GM12892 (cell line): ENCODE measurements at places on chromosomes 3 and 15.

DNA sequence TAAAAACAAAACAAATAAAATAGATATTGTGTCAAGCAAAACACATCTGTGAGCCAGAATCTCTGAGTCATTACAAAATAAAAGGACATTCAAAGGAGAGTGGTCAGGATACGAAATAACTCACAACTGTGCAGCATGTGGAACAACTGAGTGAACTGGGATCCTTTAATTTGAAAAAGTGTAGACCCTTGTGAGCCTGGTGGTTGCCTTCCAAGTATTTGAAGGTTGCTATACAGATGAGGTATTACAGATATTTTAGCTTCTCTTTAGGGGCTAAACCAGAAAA, 26.7 kb downstream of the KCNMB2 start:
- no peak for DNase-seq

DNA sequence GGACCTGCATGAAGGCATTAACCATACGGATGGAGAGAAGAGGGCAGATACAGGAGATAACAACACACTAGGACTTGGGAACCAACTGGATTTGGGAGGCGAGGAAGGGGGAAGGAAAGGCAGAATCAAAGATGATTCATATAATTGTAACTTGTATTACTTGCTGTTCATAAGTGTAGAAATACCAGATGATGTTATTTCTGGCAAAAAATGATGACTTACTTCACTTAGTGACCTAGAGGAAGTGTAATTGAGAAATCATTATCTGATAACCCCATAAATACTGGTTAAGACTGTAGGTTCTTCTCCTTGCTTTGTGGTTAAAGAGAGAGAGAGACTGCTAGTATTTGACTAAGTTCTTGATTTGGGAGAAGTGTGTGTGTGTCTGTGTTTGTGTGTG, 50.5 kb upstream of the GK5 start:
- no peak for DNase-seq

GRCh38 chr3:16085884-16086608, 88.4 kb upstream of the GALNT15 start:
- DNase-seq, result no peak

GRCh38 chr3:24662449-24663345, 168.0 kb upstream of the THRB start:
- no peak for DNase-seq

DNA sequence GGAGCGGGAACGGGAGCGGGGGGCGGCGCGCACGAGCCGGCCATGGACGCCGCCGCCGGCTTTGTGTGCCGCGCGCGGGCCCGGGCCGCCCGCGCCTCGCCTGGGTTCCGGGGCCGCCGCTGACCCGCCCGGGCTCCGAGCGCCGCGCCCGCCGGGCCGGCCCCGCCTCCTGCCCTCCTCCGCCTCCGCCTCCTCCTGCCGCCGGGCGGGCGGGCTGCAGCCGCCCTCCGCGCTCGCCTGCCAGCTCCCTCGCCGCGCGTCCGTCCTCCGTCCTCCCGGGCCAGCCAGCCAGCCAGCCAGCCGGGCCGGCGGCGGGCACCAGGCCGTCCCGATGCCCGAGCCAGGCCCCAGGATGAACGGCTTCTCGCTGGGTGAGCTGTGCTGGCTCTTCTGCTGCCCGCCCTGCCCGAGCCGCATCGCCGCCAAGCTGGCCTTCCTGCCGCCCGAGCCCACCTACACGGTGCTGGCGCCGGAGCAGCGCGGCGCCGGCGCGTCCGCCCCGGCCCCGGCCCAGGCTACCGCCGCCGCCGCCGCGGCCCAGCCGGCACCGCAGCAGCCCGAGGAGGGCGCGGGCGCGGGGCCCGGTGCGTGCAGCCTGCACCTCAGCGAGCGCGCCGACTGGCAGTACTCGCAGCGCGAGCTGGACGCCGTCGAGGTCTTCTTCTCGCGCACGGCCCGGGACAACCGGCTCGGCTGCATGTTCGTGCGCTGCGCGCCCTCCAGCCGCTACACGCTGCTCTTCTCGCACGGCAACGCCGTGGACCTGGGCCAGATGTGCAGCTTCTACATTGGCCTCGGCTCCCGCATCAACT, at the start of gene ABHD17C:
Gene ABHD17C, plus strand, starts transcription at position 212 of the 812 bp plus-strand sequence. Its CDS starts 120 bp downstream, at position 332.
- DNase-seq, result peak; percentile 70

DNA sequence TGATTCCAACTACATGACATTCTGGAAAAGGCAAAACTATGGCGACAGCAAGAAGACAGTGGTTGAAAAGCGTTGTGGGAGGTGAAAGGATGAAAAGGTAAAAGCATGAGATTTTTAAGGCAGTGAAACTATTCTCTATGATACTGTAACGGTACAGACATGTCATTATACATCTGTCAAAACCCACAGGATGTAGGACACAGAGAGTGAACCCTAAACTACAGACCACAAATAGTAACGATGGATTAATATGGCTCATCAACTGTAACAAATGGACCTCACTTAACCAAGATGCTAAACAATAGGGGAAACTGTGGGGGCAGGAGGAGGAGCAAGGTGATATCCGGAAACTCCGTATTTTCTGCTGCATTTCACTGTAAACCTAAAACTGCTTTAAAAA, 39.1 kb downstream of the MYO9A start:
- DNase-seq, result no peak

DNA sequence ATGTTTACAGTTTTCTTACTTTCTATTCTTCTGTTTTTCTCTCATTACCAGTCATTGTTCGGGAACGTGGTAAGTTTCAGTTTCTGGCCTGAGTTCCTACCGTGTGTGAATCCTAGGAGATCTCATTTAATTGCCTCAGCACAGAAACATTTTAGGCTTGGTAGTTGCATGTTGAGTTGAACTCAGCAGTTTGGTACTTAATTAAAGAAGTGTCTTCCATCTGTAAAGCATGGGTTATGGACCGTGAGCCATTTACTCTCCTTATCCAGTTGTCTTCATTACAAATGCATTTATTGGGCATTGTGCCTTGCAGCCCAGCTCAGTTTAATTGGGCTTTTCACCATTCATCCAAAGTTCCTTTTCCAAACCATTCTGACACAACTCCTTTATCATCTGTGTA, 142.1 kb upstream of the CHRM5 start:
- no peak for DNase-seq

DNA sequence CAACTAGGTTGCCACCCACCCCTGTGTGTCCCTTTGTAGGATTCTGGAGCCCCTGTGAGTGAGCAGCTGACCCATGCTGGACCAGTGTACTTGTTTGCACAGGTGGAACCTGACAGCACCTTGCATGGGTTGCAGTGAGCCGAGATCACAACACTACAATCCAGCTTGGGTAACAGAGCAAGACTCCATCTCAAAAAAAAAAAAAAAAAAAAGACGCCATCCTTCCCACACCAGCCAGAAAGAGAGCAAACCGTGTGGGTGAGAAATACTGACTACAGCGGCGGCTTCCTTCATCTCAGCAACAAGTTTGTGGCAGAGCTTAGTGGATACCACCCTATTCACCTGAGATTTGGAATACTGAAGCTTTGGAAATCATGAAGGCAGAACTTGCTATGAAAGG, 746 bp upstream of the CD80 start:
- no peak for DNase-seq

DNA sequence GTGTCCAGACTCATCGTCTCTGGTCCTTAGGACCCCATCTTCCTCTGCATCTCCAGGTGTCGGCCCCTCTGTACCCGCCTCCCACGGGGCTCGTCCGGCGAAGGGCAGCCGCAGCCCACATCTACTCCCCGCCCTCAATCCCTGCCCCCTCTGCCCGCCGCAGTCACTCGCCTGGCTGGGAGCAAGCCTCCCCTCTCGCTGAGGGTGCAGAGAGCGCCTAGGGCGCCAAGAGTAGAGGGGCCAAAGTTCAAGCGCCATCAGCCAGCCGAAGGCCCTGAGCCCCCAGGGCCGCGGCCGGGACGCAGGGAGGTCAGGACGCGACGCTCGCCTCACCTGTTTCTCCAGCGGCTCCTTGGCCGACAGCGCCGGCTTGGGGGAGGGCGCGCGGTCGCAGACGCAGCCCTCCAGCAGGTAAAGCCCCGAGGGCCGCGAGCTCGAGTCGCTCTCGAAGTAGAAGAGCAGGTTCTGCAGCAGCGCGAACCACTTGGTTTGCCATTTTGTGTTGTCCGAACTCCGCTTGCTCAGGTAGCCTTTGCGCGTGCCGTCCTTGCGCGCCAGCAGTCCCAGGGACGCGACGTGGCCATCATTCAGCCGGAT, 592 bp downstream of the RASGRF1 start:
- no peak for DNase-seq

GRCh38 chr15:91917686-91918360, 64.3 kb downstream of the SLCO3A1 start:
- no peak for DNase-seq

DNA sequence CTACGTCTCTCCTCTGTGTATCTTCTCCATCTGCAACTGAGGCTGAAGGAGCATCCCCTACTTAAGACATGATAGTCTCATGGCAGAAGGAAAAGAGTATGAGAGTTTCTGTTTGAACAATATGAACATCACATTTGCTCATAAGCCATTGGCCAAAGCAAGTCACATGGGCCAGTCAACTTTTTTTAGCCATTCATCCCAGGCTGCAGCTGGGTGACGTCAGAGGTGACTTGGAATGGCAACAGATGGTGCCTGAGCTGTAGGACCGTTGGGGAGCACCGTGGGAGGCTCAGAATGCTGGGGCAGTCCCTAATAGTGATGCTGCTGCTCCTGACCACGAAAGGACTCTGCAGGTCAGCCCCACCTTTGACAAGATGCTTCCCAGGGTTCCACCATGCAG, 58.7 kb downstream of the CRTC3 start:
- DNase-seq, result no peak

GRCh38 chr3:8887435-8888300, 75.6 kb downstream of the RAD18 start:
- DNase-seq, result no peak

DNA sequence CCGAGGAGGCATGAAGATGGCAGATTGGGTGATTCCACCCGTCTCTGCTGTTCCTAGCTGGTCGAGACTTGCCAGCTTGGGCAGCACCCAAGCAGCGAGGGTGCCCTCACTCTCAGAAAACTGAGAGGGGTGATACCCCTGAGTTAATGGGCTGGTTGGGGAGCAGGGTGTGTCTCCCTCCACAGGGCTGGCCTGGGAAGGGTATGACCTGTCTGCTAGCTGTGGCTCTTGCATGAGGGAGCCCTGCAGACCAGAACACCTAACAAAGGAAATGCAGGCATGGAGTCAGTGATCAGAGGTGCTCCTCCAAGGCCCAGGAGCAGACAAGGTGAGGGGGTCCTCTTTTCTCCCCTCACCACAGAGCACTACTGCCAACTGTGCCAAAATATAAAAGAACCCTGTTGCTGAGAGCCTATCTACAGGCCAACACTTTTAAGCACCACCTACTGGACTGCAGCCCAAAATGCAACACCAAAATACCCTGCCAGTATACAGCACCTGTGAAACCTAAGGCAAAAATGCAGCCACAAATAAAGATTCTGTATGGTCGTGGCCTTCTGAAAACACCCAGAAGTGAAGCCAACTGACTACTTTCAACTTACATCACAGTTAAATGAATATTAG, 35.8 kb upstream of the PPM1L start:
- DNase-seq, result no peak

DNA sequence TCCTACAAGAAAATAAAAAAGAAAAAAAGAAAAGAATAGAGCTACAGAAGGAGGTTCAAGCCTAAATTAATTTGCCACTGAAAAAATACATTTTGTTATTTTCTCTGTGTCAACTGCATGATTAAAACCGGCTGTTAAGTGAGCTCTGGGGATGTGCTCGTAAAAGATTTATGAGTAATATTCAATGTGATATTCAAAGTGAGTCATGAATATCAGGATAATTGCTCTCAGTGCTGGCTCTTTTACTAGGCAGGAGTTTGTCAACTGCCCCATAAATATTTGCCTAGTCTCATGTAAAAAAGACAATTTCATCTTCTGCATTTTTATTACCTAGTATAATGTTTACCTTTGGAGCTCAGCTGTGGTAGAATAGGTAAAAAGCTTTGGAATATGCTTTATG, 78.9 kb downstream of the CDIN1 start:
- DNase-seq, result no peak

DNA sequence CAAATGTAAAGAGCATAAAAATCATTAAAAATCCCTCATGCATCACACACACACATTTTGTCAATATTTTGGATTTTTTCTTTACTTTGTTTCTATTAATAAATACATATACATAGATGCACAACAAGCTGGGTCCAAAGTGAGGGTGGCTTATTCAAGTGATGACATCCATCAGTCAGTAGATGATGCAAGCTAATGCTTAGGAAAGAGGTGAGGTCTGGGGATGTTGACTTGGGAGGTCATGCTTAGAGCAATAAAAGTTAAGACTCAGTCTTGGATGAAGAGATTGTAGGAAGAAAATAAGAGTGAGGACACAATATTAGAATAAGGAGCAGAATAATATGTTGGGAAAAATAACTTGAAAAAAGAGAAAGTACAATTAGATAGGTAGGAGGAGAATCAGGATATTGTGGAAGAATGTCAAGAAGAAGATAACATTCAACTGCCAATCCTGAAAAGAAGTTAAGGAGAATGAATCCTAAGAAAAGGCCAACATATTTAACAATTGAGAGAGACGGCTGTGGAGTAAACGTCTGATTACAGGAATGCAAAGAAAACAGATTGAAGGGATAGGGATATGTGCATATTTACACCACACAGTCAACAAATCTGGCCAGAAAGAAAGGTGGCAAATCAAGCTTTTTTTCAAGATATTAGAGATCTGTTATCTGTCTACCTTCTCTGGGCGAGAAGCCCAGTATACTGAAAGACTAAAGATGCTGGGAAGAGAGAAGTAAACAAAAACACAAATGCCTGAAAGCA, 111.0 kb upstream of the TJP1 start:
- no peak for DNase-seq

GRCh38 chr3:36484386-36484785, 104.1 kb downstream of the STAC start:
- DNase-seq, result no peak

DNA sequence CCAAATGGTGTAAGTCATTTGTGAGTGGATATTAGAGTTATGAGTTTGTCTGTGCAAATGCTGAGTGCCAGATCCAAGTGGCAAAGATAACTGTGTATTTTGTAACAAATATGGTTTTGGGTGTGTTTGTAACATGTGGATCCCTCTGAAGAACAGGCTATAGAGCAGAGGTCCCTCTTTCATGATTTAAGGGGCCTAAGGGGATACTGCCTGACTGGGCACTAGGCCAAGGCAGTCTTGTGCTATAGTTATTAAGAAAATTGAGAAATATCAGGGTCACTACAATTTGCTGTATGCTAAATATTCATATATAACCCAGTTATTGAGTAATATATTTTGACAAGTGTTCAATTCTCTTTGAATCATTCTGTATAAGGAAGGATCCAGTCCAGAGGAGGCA, 555.6 kb upstream of the RGMA start:
- no peak for DNase-seq

GRCh38 chr15:73629798-73630429, 3.3 kb downstream of the NPTN start:
- no peak for DNase-seq

- DNase-seq, result no peak
Observed at GRCh38 chr3:185365291-185366073, 2.5 kb downstream of the MAP3K13 start.
